Activated CD8-positive, alpha-beta memory T cell treated with anti-CD3 and anti-CD28 coated beads, Interleukin-2, amount 50 U/mL, for 48 hours (primary cell): ENCODE measurements at places on chromosomes 4 and X.

GRCh38 chrX:98071331-98071730 is 1187.6 kb downstream of the RPA4 start:
- DNase-seq, result no peak

DNA sequence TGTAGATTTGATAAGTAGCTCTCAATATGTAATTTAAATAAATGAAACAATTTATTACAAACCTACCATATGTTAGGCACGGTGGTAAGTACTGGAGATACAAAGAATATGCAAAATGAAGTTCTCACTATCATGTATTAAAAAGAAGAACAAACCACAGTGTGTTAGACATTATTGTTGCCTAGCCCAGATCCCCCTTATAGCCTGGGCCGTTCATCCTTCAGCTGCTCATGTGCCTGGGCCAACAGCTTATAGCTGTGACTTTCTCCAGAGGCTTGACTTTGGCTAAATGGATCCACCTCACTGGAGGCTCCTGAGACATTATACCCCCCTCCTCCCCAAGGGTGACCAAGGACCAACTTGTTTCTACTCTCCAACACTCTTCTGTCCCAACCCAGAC is 29.8 kb upstream of the CCNG2 start:
- DNase-seq, result no peak

GRCh38 chr4:26217961-26218676 is 102.7 kb upstream of the RBPJ start:
- no peak for DNase-seq

DNA sequence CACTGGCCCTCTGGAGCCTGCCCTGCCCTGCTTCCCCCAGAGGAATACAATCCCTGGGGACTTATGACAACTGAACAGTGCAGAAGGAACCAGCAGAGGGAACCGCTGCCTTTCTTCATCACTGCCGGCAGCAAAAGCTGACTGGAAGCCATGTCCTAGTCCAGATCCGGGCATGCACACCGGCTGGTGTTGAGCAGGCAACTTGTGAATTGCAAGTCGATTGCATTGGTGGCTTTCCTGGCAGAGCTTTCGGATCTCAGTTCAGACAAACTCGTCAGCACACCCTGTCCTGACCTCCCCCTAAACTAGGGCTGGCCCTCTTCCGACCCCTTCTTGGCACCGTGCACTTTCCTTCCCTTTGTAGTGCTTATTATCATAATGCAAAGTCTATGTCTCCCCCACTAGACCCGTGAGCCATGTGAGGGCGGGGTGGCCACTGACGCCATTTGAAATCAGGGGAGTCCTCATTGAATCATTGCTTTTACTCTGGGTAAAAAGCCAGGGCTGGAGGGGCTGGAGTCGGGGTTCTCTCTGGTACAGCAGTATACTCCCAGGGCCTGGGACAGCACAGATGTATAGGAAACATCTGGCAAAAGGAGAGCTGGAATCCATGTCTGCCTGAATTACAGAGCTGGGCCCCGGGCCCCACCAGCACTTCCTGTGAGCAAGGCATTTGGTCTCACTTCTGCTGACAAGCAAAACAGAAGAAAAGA is 1.8 kb downstream of the ARHGAP4 start:
- DNase-seq, result peak; percentile 60

- DNase-seq, result no peak
Measured at GRCh38 chr4:780716-781492, 45.0 kb downstream of the CPLX1 start.

DNA sequence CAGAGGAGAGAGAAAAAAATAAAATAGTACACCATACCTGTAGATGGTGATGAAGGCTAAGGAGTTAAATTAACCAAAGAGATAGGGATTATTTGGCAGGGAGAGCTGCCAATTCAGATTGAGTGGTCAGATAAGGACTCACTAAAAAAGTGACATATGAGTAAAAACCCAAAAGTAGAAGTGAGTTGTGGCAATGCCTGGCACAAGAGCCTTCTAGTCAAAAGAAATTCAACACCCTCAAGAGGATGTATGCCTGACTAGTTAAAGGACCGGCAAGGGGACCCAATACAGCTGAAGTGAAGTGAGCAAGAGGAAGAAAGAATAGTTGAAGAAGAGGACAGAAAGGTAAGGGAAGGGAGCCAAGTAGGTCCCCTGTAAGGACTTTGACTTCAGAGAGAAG is 34.9 kb downstream of the ELF2 start:
- no peak for DNase-seq

DNA sequence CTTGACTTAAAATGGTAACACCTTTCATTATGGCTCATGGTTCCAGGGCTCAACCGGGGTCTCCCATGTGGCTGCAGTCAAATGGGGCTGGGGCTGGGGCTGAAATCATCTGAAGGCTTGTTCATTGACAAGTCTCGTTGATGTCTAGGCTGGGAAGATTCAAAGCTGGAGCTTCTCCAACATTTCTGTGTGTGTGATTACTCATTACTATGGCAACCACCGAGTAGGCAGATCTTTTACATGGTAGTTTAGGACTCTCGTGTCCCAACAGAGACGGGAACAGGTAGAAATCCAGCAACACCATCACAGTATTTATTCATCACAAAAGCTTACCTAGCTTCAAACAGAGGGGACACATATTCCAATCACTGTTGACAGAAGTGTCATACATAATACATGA is 7.8 kb downstream of the YTHDC1 start:
- no peak for DNase-seq

- no peak for DNase-seq
Measured at GRCh38 chr4:165539801-165540200, 161.0 kb downstream of the CPE start.

DNA sequence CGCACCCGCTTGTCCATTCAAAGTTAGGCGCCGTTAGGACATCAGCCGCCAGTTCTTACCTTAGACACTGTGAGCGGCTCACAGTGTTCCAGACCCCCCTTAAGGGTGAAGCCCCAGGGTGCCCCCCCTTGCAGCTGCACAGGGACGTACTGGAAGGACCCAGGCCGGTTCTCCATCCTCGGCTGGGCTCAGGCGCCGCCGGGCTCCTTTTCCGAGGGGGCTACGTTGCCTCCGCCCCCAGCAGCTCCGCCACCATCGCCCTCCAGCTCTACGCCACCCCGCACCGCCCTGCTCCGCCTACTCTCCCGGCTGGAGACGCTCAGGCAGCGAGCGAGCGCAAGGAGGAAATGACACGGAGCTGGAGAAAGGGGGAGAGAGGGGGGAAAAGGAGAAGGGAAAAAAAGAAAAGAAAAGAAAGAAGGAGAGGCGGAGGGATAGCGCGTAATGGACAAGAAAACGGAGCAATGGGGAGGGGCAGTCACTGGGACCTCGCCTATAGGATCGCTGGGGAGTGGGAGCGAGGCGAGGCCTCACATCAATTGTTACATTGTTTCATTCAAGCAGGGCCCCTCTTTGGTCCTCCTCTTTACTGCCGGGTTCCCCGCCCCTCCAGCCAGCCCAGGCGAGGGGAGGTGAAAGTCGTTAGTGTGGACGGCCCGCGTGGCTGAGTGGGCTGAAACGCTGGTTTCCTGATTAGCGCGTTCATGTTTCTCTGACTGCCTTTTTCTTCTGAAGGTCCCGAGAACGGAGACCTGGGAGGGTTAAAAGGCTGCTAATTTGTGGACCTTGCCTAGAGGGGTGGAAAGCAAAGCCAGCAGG is at the start of gene SHROOM4:
Gene SHROOM4 (minus strand): TSS at position 352 of the 819 bp plus-strand sequence. CDS start 176 bp downstream, at position 176.
- no peak for DNase-seq

GRCh38 chr4:27046851-27047250 is 186.2 kb downstream of the STIM2 start:
- no peak for DNase-seq

GRCh38 chr4:23361453-23361852 is 528.4 kb downstream of the PPARGC1A start:
- DNase-seq, result no peak

DNA sequence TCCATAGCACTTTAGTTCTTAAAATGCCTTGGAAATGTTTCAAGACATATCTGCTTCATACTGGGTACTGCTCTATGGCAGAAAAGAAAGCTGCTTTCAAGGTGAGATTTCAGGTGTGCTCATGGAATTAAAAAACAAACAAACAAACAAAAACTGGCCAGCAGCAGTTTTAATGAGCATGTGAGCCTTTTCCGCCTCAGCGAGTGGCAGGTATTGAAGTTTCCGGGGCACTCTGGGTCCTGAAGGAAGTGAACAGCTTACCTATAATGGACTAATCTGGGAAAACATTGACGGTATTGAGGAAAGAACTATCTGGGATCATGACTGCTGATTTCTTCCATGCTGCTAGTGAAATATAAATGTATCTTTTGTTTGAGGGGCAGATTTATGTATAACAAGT is 194.6 kb downstream of the MAML3 start:
- no peak for DNase-seq

DNA sequence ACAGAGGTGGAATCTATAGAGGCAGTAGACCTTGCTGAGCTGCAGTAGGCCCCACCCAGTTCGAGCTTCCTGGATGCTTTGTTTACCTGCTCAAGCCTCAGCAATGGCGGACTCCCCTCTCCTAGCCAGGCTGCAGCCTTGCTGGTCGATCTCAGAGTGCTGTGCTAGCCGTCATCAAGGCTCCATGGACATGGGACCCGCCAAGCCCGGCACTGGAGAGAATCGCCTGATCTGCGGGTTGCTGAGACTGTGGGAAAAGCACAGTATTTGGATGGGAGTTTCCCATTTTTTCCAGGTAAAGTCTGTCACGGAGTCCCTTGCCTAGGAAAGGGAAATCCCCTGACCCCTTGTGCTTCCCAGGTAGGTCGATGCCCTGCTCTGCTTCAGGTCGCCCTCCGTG is 124.8 kb upstream of the KLF8 start:
- DNase-seq, result no peak

DNA sequence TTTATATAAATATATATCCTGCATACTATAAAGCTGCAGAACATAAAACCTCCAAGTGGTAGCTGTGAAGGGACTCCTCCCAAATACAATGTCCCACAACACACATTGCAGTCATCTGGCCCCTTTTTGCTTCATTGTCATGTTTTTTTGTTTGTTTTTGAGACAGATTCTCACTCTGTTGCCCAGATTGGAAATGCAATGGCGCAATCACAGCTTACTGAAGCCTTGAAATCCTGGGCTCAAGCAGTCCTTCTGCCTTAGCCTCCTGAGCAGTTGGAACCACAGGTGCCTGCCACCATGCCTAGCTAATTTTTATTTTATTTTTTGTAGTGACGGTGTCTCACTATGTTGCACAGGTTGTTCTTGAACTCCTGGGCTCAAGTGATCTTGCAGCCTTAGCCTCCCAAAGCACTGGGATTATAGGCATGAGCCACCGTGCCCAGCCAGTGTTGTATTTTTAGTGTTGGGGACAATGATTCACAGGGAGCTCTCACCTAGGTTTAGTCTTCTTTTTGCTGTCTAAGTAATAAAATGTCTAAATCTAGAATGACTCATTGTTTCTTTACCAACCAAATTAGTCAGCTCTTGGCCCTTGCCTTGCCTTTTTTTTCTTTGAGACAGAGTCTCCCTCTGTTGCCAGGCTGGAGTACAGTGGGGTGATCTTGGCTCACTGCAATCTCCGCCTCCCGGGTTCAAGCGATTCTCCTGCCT is 24.0 kb upstream of the XIAP start:
- no peak for DNase-seq

- no peak for DNase-seq
Measured at GRCh38 chr4:73621357-73621756, 1.1 kb upstream of the RASSF6 start.

- DNase-seq, result no peak
Measured at GRCh38 chr4:144648042-144648441, 2.1 kb downstream of the HHIP start.

DNA sequence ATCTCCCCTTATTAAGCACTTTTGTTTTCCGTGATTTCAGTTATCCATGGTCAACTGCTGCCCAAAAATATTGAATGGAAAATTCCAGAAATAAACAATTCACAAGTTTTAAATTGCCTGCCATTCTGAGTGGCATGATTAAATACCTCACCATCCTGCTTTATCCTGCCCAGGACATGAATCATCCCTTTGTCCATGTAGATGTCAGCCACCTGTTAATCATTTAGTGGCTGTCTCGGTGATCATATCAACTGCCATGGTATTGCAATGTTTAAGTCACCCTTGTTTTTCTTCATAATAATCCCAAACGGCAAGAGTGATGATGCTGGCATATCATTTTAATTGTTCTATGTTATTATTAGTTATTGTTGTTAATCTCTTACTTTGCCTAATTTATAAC is 79.8 kb upstream of the LHFPL1 start:
- no peak for DNase-seq

DNA sequence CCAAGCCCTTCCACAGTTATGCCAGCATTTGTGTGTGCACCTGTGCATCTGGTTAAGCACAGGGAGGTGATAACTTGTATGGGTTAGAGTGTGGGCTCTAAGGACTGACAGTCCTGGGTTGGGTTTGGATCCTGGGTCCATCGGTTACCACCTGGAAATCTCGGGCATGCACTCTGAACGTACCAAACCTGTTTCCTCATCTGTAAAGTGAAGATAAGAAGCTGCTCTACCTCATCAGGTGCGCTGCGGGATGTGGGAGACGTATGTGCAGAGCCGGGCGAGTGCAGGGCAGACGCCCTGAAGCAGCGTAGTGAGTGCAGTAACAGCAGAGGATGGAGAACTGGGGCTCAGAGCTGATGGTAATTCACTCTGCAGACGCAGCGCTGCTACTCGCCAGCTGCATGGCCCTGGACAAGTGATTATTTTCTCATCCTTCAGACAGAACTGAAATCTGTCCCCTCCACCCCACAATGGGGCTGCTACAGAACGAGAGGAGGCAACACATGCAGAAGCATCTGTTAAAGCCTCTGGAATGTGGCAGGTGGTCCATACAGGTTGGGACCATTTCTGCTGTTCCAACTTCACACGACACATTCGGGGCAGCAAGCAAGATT is 64.4 kb downstream of the HADH start:
- DNase-seq, result no peak

DNA sequence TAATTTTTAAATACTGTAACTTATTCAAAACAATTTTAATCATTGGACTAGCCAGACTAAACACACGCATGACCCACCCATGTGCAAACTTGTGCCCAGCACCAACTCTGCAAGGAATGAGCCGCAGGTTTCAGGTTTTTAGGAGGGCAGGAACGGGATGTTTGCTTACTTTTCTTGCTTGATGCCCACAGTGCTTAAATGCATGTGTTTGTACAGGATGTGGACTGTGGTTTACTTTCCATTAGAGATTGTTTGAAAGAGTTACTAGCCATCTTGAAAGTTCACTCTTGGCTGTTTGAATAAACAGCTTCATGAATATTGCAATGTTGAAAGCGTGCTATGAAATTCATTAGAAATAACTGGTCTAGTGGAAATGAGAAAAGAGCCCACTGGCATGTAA is 83.3 kb downstream of the STK32B start:
- no peak for DNase-seq

- DNase-seq, result no peak
Measured at GRCh38 chr4:18435781-18436180, 414.2 kb upstream of the LCORL start.

DNA sequence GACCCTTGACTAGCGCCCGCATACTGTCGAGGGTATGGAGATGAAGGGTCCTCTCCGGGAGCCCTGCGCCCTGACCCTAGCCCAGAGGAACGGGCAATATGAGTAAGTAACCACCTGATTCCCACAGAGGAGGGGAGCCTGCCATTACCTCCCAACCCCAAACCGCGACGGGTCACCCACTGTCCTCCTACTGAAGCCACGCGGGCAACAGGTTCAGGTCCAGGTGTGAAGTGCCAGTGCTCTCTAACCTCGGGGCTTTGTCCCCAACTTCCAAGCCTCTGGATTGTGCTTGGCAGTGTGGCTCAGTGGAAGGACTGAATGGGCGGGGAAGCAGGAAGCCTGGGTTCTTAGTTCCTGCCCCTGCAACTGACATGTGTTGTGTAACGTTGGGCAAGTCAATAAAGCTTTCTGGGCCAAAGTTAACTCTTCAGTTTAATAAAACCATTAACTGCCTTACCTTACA is 694 bp downstream of the OCRL start:
- no peak for DNase-seq

- DNase-seq, result no peak
Measured at GRCh38 chrX:78199851-78200250, 60.4 kb upstream of the TAF9B start.
